OCI-M1 (cell line): ENCODE measurements at places on chromosomes 5 and 9.
A peak's percentile ranks its signal among the peaks of the same experiment; 100 is the strongest.

DNA sequence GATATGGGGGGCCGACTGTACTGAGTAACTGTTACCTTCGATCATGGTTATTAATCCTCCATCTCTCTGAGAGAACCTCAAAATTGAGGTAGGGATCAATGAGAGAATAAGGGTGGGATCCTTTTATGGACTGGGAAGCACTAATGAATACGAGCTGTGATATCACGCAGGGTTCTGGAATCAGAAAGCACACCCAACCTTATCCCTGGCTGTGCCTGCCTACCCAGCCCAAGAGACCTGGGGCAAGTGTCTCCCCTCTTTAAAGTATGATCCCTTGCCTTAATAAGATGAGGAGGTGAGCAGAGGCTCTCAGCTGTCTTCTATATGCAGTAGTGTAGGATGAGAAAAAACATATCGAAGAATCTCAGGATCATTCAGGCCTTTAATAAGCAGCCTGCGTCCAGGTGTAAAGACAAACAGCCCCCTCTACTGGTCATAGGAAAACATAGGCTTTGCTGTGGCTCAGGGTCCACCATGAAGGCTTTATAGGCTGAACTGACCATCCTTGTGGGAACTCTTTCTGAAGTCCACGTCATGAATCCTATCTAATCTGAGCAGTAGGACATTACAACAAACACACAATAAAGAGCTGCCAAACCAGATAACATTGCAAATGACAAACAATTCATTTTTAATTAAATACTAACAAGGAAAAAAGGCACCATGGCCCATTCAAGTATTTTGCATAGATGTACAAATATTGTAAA, 16.8 kb downstream of the NIPAL4 start:
- DNase-seq, result peak; percentile 73

DNA sequence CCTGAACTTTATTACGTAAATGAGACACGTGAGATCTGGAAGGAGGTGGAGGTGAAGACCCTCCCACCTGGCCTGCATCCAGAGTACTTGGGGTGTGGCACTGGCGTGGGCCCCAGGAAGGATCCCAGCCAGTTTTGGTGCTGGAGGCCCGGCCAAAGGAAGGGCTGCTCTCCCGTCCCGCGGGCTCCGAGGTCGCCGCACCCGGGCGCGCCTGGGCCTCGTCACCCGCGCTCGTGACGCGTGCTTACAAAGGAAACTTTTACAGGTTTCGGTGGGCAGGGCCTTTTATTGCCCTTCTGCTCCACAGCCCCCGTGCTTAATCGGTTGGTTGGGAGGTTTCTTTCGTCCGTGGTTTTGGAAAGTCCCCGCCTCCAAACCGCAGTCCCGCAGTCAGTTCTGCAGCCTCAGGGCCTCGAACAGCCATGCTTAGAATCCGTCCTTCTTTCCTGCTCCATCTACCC, 29.2 kb downstream of the CDKN2A start:
- DNase-seq, result peak; percentile 71

DNA sequence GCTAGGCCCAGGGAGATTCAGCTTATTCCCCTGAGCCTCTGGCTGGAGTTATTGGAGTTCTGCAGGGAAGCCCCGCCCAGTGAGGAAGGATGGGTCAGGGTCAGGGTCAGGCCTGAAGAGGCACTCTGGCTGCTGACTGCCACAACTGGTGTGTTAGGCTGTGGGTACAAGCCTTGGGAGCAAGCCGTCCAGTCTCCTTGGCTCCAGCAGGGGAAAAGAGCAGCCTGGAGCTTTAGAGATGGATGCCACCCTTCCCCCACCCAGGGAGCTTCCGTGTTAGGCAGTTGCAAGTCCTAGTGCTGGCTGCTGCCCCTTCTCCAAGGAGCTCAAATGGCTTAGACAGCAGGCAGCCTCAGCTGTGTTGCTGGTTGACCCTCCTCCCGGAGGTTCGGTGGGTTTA, 34.4 kb upstream of the TAF11L2 start:
- no peak for DNase-seq

- DNase-seq, result no peak
These were observed 483.5 kb downstream of the AGTPBP1 start for GRCh38 chr9:85258236-85258635.

- DNase-seq, result no peak
These were observed 106.5 kb upstream of the RAD23B start for GRCh38 chr9:107176436-107177151.

GRCh38 chr5:146076028-146076427, 29.3 kb downstream of the PLAC8L1 start:
- peak; percentile 86 for DNase-seq

DNA sequence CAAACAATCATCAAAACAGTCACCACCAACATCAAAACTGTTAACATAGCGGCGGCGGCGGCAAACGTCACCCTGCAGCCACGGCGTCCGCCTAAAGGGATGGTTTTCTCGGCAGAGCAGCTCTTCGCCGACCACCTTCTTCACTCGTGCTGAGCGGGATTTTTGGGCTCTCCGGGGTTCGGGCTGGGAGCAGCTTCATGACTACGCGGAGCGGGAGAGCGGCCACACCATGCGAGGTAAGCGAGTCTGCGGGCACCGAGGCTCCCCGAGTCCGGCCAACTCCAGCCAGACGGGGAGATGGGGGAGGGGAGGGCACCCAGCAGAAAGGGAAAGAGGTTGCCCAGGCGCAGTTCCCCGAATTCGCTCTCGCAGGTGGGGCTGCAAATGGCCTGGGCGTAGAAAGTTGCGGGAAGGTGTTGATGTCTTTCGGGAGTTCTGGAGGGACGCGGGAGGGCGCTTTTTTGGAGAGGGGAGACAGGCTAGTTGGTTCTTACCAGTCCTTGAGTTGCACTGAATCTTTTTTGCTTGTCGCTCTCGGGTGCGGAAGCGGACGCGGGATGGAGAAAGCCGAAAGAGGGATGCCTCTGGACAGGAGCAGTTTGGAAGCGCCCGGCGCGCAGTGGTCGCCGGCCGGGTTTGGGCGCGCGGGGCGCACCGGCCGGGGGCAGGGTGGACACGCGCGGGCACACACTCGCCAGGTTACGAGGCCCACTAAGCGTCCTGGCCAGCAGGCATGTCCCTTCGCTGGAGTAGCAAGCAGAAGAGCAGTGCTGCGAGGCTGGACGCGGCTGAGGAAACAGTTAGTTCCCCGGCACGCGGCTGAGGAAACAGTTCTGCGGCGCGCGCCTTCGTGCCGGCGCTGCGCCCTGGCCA, 849 bp downstream of the RORB start:
- DNase-seq, result no peak

- DNase-seq, result no peak
These were observed 1298.3 kb upstream of the WWC1 start for GRCh38 chr5:166992874-166993722.

DNA sequence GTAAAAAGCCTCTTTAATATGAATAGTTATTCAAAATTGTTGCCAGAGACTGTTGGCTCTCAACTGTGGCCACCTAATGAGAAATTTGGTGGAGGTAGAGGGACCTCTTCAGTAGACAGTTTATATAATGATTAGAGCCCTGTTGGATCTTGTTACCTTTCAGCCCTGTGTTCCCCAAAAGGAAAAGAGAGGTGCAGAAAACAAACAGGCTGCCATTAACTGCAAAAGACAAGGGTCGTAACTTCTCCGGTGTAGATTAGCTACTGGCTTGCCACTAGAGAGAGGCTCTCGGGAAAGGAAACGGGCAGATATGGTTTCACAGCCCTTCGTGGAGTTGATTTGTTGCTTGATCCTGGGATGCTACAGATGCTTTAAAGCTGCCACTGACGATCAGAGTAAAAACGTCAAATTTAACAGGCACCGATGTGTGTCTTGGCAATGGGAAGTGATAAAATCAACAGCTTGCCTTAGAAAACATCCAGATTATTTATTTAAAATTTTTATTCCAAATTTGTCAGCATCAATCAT, 7.8 kb downstream of the FST start:
- DNase-seq, result no peak

DNA sequence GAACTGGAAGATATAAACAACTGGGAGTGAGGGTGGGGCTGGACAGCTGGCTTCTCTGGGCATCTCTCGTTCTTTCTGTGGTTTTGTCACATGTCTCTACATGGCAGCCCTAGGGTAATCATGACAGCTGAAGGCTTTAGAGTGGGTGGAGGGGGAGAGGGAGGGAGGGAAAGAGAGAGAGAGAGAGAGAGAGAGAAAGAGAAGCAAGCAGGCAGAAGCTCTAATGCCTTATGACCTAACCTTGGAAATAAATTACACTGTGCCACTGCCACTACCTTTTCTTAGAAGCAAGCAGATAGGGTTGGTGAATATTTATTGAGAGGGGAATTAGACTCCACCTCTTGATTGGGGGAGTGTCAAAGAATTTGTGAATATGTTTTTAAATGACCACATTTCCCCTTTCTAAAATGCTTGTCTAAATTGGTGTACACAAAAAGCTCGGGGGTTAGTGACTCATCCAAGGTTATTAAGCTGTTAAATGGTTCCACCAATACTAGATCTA, 2.6 kb upstream of the DAPK1 start:
- peak; percentile 94 for DNase-seq

GRCh38 chr9:3746296-3747275, 220.8 kb upstream of the RFX3 start:
- no peak for DNase-seq

GRCh38 chr5:173394701-173395100, 66.5 kb upstream of the STC2 start:
- DNase-seq, result no peak

- DNase-seq, result no peak
These were observed 14.2 kb downstream of the COL5A1 start for GRCh38 chr9:134655586-134656333.

DNA sequence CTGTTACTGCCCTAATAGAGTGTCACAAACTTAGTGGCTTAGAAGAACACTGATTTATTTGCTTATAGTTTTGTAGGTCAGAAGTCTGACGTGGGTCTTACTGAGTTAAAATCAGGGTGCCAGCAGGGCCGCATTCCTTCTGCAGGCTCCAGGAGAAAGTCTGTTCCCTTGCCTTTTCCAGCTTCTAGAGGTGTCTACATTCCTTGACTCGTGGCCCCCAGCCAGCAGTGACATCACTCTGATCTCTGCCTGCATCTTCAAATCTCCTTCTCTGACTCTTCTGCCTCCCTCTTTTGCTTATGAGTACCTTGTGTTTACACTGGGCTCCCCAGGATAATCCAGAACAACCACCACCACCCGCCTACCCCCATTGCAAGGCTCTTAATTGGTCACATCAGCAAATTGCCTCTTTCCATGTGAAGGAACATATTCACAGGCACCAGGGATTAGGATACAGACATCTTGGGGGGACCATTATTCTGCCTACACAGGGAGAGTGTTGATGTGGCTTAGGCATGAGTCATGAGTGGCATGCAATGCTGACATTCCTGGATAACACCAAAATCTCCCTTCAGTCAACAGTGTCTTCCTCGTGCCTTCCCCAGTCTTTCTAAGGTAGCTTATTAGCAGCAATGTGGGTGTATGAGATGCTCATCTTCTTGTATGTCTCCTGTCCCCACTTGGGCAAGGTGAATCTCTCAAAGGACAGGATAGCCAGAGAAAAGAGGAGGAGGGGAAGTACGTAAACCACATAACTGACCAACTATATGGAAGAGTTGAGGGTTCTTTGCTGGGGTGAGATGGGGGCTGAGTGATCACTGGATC, 24.4 kb downstream of the CYFIP2 start:
- DNase-seq, result no peak

GRCh38 chr5:75640826-75641225, 29.6 kb downstream of the ANKDD1B start:
- DNase-seq, result no peak

DNA sequence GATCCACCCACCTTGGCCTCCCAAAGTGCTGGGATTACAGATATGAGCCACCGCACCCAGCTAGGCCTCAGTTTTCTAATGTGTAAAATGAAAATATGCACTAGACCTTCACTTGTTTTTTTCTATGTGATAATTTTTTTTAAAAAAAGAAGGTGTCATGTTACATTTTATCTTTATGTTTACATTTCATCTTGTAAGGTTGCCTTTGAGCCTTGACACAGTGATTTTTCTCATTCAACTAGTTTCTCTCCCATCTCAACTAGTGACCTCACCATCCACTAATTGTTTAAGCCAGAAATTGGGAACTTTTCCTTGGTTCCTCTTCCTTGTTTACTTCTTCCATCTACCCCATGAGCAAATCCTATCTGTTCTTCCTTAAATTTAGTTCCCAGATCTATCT, 21.5 kb downstream of the TMC1 start:
- peak; percentile 26 for DNase-seq

DNA sequence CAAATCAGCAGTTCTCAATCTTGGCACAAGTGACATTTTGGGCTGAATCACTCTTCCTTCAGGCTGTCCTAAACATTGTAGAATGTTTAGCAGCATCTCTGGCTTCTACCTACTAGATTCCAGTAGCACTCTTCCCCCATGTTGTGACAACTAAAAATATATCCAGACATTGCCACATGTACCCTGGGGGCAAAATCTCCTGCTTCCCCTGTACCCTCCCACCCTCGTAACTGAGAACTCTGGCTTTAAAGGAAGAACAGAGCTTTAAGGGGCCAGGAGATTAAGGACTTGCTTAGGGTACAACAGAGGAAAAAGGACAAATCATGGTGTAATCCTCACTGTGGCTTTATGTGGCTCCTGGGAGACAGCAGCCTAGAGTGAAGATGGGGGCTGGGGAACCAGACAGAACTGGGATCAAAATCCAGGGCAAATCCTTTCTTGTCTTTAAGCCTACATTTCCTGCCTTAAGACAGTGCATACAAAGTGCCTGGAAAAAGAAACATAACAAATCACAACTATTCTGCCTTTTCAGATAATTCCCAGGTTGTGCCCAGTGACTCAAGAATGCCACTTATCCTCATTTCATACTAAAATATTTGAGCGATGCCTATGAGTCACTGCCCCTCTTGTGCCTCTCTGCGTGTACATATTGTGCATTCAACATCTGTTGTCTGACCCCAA, 109.3 kb downstream of the DAPK1 start:
- DNase-seq, result no peak

DNA sequence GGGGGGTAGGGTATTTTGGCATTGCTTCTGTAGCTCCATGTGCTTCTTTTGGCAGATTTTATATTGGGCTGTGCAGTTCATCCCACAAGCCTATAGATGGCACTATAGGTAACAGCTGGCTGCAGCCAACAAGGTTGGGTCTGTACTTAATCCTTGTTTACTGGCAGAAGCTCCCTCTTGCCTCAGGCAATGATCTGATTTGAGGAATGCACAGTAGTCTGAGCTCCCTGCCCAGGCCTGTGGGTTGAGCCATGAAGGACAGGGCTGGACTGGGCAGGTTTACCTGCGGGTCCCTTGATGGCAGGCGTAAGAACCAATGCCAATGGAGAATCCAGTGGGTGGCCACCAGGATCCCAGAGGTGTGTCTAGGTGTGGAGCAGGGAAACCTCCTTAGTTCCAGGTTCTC, 11.7 kb upstream of the OR1J2 start:
- DNase-seq, result peak; percentile 67

DNA sequence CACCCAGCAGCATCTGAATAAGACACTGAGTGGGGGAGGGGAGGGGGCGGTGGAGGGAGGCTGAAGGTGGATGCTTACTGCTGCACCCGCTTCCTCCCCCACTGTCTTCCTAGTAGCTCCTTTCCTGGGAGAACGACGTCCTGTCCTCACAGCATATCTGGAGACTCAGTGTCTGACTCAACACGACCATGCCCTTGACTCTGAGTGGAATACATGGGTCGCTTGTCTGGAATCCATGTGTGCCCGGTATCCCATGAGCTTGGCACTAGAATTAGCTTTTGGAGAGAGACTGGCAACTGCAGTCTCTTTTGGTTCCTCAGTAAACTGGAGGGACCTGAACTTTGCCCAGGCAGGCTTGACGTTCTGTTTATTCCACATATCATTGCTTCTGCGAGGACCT, 125.4 kb upstream of the FAM120A start:
- no peak for DNase-seq

- no peak for DNase-seq
These were observed 66.7 kb downstream of the PCDH1 start for GRCh38 chr5:141811287-141812155.

- DNase-seq, result no peak
These were observed 115.9 kb downstream of the DROSHA start for GRCh38 chr5:31415960-31416359.

- DNase-seq, result no peak
These were observed 349.2 kb upstream of the RORB start for GRCh38 chr9:74147906-74148305.
